CD4-positive, CD25-positive, alpha-beta regulatory T cell (primary cell): ENCODE measurements at places on chromosomes 5 and 9. TPM values are rescaled to one million over a fixed set of nuclear protein-coding genes. Genes with fewer than 3 reads are reported as not detected.

KLF9 gene
- 1.4 TPM for polyA plus RNA-seq

DENND4C gene
- polyA plus RNA-seq, result 34.4 TPM

CDH9 gene
- polyA plus RNA-seq, result not detected

SSBP2 gene
- 37.9 TPM for polyA plus RNA-seq

WDR31 gene
- 0.16 TPM for polyA plus RNA-seq

IL13 gene
- polyA plus RNA-seq, result not detected

SPINK5 gene
- polyA plus RNA-seq, result not detected

FAM153A gene
- polyA plus RNA-seq, result 2.0 TPM

DNA sequence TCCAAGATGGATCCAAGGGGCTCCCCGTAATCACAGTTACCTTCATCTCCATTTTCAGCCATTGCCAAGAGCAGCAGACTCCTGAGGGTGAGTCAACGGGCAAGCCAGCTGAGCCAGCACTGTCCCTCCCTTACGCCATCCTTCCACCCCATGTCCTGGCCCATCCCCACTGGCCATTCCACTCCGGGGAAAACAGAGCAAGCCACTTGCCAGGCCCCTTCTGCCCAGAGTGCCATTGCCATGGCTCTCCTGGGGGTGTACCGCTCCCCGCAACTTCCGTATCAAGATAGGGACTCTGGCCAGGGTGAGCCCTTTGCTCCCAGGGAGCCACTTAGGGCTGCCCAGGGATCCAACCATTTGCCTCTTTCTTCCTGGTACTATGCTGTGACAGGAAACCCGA, 48.9 kb upstream of the CDKN2AIPNL start:
- no peak overlapping the region for H3K4me3 ChIP-seq
- DNase-seq, result no peak
- peaks cover 4% of the 10 kb centered on the region for H3K4me1 ChIP-seq
- no peaks in the 10 kb centered on the region for H3K36me3 ChIP-seq
- no peaks in the 10 kb centered on the region for H3K27me3 ChIP-seq

- H3K27me3 ChIP-seq, result no peaks in the 10 kb centered on the region
- H3K36me3 ChIP-seq, result peaks cover 91% of the 10 kb centered on the region
- no peak overlapping the region for H3K27ac ChIP-seq
- H3K4me1 ChIP-seq, result no peaks in the 10 kb centered on the region
- H3K4me3 ChIP-seq, result no peak overlapping the region
- no peak for DNase-seq
Observed at GRCh38 chr5:176353533-176353932, 8.0 kb downstream of the KIAA1191 start.

- H3K36me3 ChIP-seq, result no peaks in the 10 kb centered on the region
- no peak for DNase-seq
- H3K27me3 ChIP-seq, result no peaks in the 10 kb centered on the region
Observed at GRCh38 chr5:180647465-180647864, 1.9 kb downstream of the FLT4 start.

- H3K36me3 ChIP-seq, result no peaks in the 10 kb centered on the region
- H3K27me3 ChIP-seq, result no peaks in the 10 kb centered on the region
- no peaks in the 10 kb centered on the region for H3K4me1 ChIP-seq
- no peak for DNase-seq
- no peak overlapping the region for H3K27ac ChIP-seq
- H3K4me3 ChIP-seq, result no peak overlapping the region
Observed at GRCh38 chr9:78064075-78064474, 32.5 kb upstream of the GNAQ start.

GRCh38 chr5:38672059-38672788, 115.8 kb upstream of the LIFR start:
- H3K4me3 ChIP-seq, result no peak overlapping the region
- peaks cover 2% of the 10 kb centered on the region for H3K27me3 ChIP-seq
- H3K36me3 ChIP-seq, result no peaks in the 10 kb centered on the region
- no peak for DNase-seq

DNA sequence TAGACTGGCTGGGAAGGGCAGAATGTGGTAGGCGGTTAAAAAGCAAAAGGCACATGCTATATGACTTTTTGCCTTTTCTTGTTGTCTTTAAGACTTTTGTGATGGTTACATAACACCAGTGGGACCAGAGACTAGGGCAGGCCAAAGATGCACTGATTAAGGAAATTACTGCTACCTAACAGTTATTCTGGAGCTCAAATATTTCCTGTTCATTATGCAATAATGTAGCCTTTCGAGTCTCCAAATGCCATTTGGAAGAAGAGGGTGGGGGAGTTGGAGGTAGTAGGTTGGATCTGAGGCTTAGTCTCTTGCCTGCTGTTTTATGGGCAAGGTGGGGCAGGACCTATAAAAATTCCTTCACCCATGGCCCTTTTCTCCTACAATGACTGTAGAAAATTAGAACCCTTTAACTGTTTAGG, 51.7 kb downstream of the SH3GL2 start:
- no peaks in the 10 kb centered on the region for H3K4me1 ChIP-seq
- no peak overlapping the region for H3K4me3 ChIP-seq
- no peak overlapping the region for H3K27ac ChIP-seq

DNA sequence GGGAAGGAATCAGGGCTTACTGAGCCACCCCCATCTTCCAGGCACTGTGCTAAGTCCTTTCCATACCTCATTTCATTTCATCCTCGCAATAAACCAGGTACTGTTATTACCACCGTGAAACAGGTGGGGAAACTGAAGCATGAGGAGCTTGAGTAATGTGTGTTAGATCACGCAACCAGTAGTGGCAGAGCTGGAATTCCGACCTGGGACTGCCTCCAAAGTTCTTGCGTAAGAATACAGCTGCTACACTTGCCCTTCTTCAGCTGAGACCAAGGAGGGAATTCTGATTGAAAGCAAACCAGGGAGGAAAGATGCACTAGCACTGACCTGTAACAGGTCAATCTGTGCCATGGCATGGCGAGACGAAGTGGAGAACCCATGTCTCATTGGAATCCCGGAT, 113.4 kb upstream of the MSX2 start:
- no peak overlapping the region for H3K27ac ChIP-seq
- no peak overlapping the region for H3K4me3 ChIP-seq
- no peak for DNase-seq
- no peaks in the 10 kb centered on the region for H3K4me1 ChIP-seq
- H3K36me3 ChIP-seq, result no peaks in the 10 kb centered on the region

DNA sequence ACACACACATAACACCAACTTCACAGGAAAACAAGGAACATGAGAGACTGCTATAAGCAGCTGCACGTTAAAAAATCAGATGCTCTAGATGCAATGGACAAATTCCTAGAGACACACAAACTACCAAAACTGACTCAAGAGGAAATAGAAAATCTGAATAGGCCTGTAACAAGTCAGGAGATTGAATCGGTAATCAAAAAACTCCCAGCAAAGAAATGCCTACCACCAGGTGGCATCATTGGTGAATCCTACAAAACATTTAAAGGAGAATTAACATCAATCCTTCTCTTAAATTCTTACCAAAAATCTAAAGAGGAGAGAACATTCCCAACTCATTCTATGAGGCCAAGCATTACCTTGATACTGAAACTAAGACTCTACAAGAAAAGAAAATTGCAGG, 54.9 kb downstream of the NDST1 start:
- no peaks in the 10 kb centered on the region for H3K36me3 ChIP-seq
- peaks cover 3% of the 10 kb centered on the region for H3K4me1 ChIP-seq
- peak; percentile 52 for DNase-seq
- H3K27me3 ChIP-seq, result no peaks in the 10 kb centered on the region
- no peak overlapping the region for H3K4me3 ChIP-seq
- no peak overlapping the region for H3K27ac ChIP-seq

DNA sequence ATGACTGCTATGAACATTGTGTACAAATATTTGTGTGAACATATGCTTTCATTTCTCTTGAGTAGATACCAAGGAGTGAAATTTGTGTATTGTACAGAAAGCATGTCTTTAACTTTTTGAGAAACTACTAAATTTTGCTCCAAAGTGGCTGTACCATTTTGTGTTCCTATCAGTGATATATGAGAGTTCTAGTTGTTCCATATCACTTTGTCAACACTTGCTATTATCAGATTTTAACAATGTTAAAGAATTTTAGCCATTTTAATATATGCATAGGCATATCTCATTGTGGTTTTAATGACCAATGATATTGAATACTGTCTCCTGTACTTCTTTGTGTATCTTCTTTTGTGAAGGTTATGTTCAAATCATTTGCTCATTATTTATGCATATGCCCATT, 142.9 kb upstream of the NR3C1 start:
- no peaks in the 10 kb centered on the region for H3K4me1 ChIP-seq
- H3K27ac ChIP-seq, result no peak overlapping the region
- H3K27me3 ChIP-seq, result no peaks in the 10 kb centered on the region
- no peak for DNase-seq

GRCh38 chr9:26537211-26537610, 355.4 kb downstream of the CAAP1 start:
- H3K27me3 ChIP-seq, result no peaks in the 10 kb centered on the region
- no peak for DNase-seq
- H3K4me1 ChIP-seq, result no peaks in the 10 kb centered on the region
- H3K27ac ChIP-seq, result no peak overlapping the region
- no peak overlapping the region for H3K4me3 ChIP-seq

- H3K36me3 ChIP-seq, result no peaks in the 10 kb centered on the region
- no peaks in the 10 kb centered on the region for H3K4me1 ChIP-seq
- H3K27ac ChIP-seq, result no peak overlapping the region
- DNase-seq, result no peak
Observed at GRCh38 chr5:113749334-113749733, 235.8 kb downstream of the YTHDC2 start.

DNA sequence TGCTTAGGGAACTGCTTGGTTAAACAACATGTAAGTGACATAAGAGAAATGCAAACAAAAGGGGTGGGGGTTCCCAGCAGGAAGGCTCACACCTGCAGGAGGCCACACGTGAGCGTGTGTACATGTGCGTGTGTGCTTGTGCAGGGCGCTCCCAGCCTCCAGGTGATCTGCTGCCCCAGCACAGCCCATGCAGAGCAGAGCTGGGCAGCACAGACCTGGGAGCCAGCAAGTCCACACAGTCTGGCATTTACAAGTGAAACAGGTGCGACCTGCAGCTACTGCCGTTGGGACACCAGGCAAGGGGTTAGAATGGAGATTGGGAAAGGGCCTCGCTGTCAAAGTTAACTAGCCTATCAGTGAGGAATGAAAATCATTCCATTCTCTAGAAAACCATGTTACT, 41.8 kb downstream of the GRAMD2B start:
- no peak overlapping the region for H3K4me3 ChIP-seq
- peaks cover 3% of the 10 kb centered on the region for H3K4me1 ChIP-seq
- H3K27me3 ChIP-seq, result no peaks in the 10 kb centered on the region

GRCh38 chr5:73435759-73436534, 12.6 kb downstream of the FOXD1 start:
- H3K36me3 ChIP-seq, result no peaks in the 10 kb centered on the region

DNA sequence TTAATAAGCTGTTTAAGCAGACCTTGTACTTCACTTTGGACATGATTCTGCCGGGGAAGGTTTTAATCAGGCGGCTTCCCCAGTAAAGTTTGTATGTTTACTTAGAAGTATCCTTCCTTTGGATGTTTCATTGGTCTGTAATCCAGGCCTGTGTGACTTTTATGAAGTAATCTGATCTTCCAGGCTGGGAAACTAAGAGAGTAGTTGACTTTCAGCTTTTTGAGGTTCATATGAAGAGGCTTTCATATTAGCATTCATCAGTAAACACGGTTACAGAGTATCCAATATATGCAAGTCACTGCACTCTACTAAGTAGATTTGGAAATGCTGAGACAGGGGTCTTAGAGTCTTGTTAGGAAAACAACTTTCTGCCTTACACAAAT, 1.1 kb downstream of the DNAJC21 start:
- peak overlapping the region; percentile 84 for H3K27ac ChIP-seq
- H3K4me3 ChIP-seq, result peak overlapping the region; percentile 88
- peaks cover 26% of the 10 kb centered on the region for H3K4me1 ChIP-seq
- peak; percentile 26 for DNase-seq

- no peaks in the 10 kb centered on the region for H3K36me3 ChIP-seq
- H3K27me3 ChIP-seq, result peaks cover 6% of the 10 kb centered on the region
- no peaks in the 10 kb centered on the region for H3K4me1 ChIP-seq
- DNase-seq, result no peak
- no peak overlapping the region for H3K4me3 ChIP-seq
Observed at GRCh38 chr9:69785757-69786156, 25.9 kb upstream of the PTAR1 start.

GRCh38 chr5:134945041-134945440, 22.7 kb upstream of the CATSPER3 start:
- H3K36me3 ChIP-seq, result no peaks in the 10 kb centered on the region
- H3K27ac ChIP-seq, result no peak overlapping the region
- no peak for DNase-seq
- no peaks in the 10 kb centered on the region for H3K4me1 ChIP-seq
- no peak overlapping the region for H3K4me3 ChIP-seq
- no peaks in the 10 kb centered on the region for H3K27me3 ChIP-seq

- peak; percentile 2 for DNase-seq
- no peak overlapping the region for H3K4me3 ChIP-seq
- H3K36me3 ChIP-seq, result no peaks in the 10 kb centered on the region
- no peaks in the 10 kb centered on the region for H3K27me3 ChIP-seq
- H3K4me1 ChIP-seq, result no peaks in the 10 kb centered on the region
Observed at GRCh38 chr5:172364773-172365172, 81.2 kb upstream of the UBTD2 start.

GRCh38 chr5:148465381-148466235, 81.8 kb downstream of the FBXO38 start:
- no peak for DNase-seq
- H3K4me1 ChIP-seq, result no peaks in the 10 kb centered on the region
- no peak overlapping the region for H3K4me3 ChIP-seq
- no peaks in the 10 kb centered on the region for H3K36me3 ChIP-seq
- H3K27ac ChIP-seq, result no peak overlapping the region
- peaks cover 2% of the 10 kb centered on the region for H3K27me3 ChIP-seq

DNA sequence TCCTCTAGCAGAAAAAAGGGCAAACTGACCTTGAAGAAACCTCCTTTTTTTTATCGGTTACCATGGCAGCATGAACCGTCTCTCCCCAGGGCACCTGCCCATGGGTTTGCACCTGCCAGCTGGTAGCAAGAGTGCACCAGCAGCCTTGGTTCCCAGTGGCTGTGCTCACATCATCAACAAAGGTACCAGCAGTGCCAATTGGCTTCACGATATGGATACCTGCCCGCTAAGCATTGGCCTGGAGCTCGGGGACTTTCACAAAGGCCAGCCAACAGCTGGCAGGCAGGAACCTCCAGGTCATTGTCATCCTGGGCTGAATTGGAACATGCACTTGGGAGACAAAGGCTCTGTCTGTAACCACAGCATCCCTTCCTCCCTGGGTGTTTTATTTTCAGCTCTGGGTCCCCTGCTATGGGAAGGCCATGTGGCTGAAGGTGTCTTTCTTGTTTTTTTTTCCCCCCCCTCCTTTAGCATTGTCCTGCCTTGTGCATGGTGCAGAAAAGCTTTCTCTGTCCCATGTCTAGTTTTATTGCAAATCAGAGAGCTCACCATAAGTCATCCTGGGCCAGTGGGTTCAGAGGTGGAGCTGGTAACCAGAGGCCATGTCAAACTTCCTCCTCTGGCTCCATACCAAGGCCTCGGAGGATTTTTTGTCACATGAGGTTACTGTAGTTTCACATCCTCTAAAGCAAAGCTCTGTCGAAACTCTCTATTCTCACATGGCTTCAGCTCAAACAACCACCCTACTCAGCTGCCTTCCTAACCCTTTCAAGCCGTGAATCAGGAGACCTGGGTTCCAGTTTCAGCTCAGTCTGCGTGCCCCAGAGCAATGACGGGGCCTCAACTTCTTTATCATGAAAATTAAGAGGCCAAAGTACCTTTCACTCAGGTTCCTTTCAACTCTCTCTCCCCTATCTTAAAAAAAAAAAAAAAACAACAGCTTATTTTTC, 145.5 kb upstream of the MAP3K1 start:
- DNase-seq, result no peak
- peaks cover 37% of the 10 kb centered on the region for H3K4me1 ChIP-seq
- peak overlapping the region; percentile 38 for H3K4me3 ChIP-seq
- peak overlapping the region; percentile 74 for H3K27ac ChIP-seq
- H3K27me3 ChIP-seq, result no peaks in the 10 kb centered on the region

GRCh38 chr9:13614060-13614459, 334.6 kb upstream of the MPDZ start:
- H3K27ac ChIP-seq, result no peak overlapping the region
- H3K27me3 ChIP-seq, result no peaks in the 10 kb centered on the region
- H3K4me1 ChIP-seq, result no peaks in the 10 kb centered on the region
